Natural killer cell treated with Interleukin-12 subunit alpha and Interleukin-12 subunit beta and Interleukin-15 and Interleukin-18, amount 100 ng/mL, for 72 hours (primary cell): ENCODE measurements at places on chromosomes 4 and X. TPM values are rescaled to one million over a fixed set of nuclear protein-coding genes. Genes with fewer than 3 reads are reported as not detected.

EVC2 gene
- total RNA-seq, result 4.4 TPM

ANKRD17 gene
- 63.5 TPM for total RNA-seq

DNA sequence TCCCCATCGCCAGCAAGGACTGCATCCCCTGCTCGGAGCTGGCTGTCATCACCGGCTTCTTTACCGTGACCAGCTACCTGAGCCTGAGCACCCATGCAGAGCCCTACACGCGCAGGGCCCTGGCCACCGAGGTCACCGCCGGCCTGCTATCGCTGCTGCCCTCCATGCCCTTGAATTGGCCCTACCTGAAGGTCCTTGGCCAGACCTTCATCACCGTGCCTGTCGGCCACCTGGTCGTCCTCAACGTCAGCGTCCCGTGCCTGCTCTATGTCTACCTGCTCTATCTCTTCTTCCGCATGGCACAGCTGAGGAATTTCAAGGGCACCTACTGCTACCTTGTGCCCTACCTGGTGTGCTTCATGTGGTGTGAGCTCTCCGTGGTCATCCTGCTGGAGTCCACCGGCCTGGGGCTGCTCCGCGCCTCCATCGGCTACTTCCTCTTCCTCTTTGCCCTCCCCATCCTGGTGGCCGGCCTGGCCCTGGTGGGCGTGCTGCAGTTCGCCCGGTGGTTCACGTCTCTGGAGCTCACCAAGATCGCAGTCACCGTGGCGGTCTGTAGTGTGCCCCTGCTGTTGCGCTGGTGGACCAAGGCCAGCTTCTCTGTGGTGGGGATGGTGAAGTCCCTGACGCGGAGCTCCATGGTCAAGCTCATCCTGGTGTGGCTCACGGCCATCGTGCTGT is 31.5 kb downstream of the WFS1 start:
- DNase-seq, result no peak

GRCh38 chr4:105280338-105281123 is 133.9 kb downstream of the TET2 start:
- no peak for DNase-seq

- no peak for DNase-seq
These were observed 480.1 kb upstream of the GALNT7 start for GRCh38 chr4:172688534-172688933.

- DNase-seq, result no peak
These were observed 84.5 kb downstream of the AASDH start for GRCh38 chr4:56302760-56303159.
